ENCODE measurements at places on chromosomes 11 and 22. TPM values are rescaled to one million over a fixed set of nuclear protein-coding genes. Genes with fewer than 3 reads are reported as not detected.
A peak's percentile ranks its signal among the peaks of the same experiment; 100 is the strongest.

Gene ROBO3
- total RNA-seq: 37.7 TPM

Gene SLC25A1
- 30.6 TPM for total RNA-seq

Gene TSSK2
- not detected for total RNA-seq

Gene BEST1
- total RNA-seq: 0.83 TPM

GRCh38 chr11:116534270-116534975, 238.4 kb downstream of the BUD13 start:
- DNase-seq: peak; percentile 24
- no peaks in the 10 kb centered on the region for H3K4me1 ChIP-seq
- H3K27ac ChIP-seq: no peak overlapping the region

- no peaks in the 10 kb centered on the region for H3K4me1 ChIP-seq
- H3K27me3 ChIP-seq: no peaks in the 10 kb centered on the region
- no peak overlapping the region for H3K27ac ChIP-seq
These were observed 7.7 kb downstream of the TRPM5 start for GRCh38 chr11:2436521-2437031.

DNA sequence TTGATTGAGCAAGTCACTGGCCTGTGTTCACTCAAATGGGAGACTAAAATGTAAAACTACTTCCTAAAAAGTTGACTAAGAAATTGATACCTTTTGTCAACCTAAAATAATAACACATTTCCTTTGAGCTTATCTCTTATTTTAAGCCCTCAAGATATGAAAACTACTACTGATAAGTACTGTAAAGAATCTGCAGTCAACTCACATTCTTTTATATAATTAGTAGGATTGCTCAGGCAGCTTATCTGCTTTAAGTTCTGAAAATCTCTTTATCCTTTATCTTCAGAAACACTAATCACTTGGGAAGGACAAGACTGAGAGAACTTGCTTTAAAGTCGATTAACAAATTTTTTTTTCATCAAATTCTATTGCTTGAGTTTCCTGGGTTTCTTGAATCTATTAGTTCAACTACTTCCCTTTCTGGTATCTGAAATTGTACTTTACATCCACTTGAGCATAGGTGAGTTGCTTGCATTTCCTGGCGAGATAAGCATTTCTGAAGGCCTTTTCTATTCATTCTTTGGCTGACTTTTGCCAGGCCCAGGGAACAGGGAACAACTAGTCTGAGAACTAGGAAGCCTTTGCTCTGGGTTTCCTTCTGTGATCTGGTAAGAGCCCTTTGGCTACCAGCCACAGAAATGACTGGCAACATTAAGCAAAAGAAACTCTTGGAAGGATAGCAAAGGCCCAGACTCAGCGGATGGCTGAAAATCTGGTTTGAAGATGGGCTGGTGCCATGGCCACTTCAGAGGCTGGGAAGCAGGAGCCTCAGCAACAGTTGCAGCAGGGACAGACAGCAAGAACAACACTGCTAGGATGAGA, 19.3 kb upstream of the CSRP3 start:
- no peaks in the 10 kb centered on the region for H3K4me1 ChIP-seq
- H3K27me3 ChIP-seq: no peaks in the 10 kb centered on the region
- no peak overlapping the region for H3K27ac ChIP-seq
- DNase-seq: no peak

DNA sequence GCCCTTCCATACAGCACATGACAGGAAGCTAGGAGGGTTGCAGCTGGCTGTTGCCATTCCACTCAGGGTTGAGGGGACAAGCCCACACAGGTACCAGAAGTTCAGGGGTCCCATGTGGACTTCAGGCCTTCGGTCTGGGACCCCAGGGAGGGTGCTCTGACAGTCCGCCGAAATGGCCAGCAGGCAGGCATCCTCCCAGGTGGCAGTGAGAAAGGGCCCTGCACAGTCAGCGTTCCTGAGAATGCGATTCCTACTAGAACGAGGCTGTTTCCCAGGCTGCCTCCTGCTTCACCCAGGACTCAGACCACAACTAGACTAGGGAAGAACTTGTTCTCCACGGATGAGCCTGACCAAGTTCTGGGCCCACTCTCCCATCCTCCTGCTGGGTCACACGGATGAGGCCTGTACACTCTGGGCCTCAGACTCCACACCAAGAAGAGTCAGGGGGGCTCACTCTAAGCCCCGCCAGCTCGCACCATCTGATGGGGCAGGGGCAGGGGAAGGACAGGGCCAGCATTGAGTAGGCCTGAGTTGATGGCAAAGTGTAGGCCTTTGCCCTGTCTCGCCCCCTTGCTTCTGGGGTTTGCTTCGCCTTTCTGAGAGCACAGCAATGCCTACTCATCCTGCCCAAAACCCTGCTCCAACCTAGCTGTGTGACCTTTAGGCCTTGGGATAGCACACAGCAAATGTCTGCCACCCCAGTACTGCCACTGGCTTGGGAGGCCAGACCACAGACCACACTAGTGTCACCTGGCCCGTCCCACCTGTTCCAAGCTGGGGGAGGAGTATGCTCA, 14.0 kb downstream of the KCNQ1OT1 start:
- no peak overlapping the region for H3K27ac ChIP-seq
- no peaks in the 10 kb centered on the region for H3K27me3 ChIP-seq
- H3K4me3 ChIP-seq: no peak overlapping the region
- DNase-seq: peak; percentile 26
- peaks cover 4% of the 10 kb centered on the region for H3K4me1 ChIP-seq

- no peak overlapping the region for H3K27ac ChIP-seq
- no peaks in the 10 kb centered on the region for H3K4me1 ChIP-seq
- no peak for DNase-seq
- H3K36me3 ChIP-seq: peaks cover 40% of the 10 kb centered on the region
- H3K27me3 ChIP-seq: no peaks in the 10 kb centered on the region
These were observed 4.5 kb downstream of the GSTP1 start for GRCh38 chr11:67588136-67588503.

Gene DDIAS
- 0.16 TPM for total RNA-seq

- no peak overlapping the region for H3K4me3 ChIP-seq
- H3K27me3 ChIP-seq: no peaks in the 10 kb centered on the region
- H3K4me1 ChIP-seq: no peaks in the 10 kb centered on the region
- H3K27ac ChIP-seq: no peak overlapping the region
These were observed 164.0 kb upstream of the SYT13 start for GRCh38 chr11:45450189-45450588.

DNA sequence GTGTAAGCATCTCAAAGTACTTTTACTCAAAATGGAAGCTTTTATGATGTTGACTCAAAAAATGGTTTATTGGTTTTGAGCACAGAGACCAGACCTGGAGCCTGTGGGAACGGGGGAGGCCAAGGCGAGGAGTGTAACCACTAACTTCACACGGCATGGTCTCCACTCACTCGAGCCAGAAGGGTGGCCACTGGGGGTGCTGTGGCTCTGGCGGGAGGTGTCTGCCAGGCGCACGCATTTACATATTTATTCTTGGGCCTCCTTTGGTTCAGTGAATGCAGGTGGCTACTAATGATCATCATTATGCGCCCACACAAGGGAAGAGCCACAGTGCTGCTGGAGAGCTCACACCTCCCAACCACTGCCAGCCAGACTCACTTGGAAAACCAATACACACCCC, 64.6 kb downstream of the FLRT1 start:
- H3K27ac ChIP-seq: peak overlapping the region; percentile 26
- no peak overlapping the region for H3K4me3 ChIP-seq
- H3K36me3 ChIP-seq: no peaks in the 10 kb centered on the region
- no peaks in the 10 kb centered on the region for H3K27me3 ChIP-seq
- peaks cover 31% of the 10 kb centered on the region for H3K4me1 ChIP-seq

DNA sequence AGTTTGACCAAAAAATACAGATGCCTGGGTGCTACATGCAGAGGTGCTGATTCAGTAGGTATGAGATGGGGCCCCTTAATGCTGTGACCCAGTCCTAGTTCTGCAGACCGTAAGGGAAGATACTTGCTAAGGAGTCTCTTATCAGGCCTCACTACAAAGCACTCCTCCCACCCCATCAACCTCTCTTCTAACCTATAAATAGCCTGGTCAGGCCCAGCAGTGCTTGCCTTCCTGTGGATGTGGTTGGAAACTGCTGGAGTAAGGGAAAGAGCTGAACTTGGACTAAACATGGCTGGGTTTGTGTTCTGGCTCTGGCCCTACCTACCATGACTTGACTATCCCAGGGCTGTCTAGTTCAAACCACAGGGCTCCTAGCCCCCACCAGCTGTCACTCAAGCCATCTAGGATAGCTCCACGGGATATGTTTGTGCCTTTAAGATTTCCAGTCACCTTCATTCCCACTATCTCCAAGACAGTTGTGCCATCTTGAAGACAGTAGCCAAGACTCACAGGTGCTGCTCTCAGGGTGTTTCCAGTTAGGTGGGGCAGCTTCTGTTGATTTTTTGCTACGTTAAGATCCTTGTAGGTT, 9.5 kb upstream of the DKK3 start:
- H3K27me3 ChIP-seq: no peaks in the 10 kb centered on the region
- H3K36me3 ChIP-seq: no peaks in the 10 kb centered on the region
- no peak overlapping the region for H3K27ac ChIP-seq
- H3K4me3 ChIP-seq: no peak overlapping the region
- no peak for DNase-seq

DNA sequence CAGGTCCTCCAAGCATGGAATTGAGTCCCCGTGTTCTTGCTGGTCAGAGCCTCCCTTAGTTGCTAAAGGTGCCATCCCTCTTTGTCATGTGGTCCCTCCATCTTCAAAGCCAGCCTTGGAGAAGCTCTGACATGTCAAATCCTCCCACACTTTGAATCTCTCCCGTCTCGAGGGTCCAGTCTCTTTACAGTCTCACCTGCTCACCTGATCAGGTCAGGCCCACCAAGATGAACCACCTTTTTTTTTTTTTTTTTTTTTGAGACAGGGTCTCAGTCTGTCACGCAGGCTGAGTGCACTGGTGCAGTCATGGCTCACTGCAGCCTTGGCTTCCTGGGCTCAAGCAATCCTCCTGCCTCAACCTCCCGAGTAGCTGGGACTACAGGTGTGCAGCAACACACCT, 100.3 kb upstream of the PRR5 start:
- no peaks in the 10 kb centered on the region for H3K4me1 ChIP-seq
- no peaks in the 10 kb centered on the region for H3K36me3 ChIP-seq
- H3K27ac ChIP-seq: no peak overlapping the region
- H3K4me3 ChIP-seq: no peak overlapping the region
- no peaks in the 10 kb centered on the region for H3K27me3 ChIP-seq

DNA sequence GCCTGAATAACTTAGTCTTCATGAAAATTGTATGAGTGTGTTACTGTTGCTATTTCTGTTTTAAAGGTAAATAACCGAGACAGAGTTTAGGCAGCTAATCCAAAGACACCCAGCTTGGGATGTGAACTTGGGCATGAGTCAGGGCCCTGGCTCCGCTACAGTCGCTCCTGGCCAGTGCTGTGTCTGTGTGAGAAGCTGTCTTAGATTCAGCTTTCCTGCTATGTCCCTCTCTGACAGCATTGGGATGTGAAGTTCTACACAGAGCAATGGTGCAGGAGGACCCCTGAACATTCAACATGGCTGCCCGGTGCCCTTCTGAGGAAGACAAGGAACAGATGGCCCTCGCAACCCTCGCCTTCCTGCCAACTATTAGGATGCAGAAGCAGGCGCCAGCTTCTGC, 49.4 kb downstream of the GALNT18 start:
- H3K27me3 ChIP-seq: no peaks in the 10 kb centered on the region
- peak; percentile 66 for DNase-seq
- no peaks in the 10 kb centered on the region for H3K4me1 ChIP-seq
- H3K36me3 ChIP-seq: no peaks in the 10 kb centered on the region
- H3K27ac ChIP-seq: peak overlapping the region; percentile 88
- H3K4me3 ChIP-seq: no peak overlapping the region

Gene OR6T1
- not detected for total RNA-seq

DNA sequence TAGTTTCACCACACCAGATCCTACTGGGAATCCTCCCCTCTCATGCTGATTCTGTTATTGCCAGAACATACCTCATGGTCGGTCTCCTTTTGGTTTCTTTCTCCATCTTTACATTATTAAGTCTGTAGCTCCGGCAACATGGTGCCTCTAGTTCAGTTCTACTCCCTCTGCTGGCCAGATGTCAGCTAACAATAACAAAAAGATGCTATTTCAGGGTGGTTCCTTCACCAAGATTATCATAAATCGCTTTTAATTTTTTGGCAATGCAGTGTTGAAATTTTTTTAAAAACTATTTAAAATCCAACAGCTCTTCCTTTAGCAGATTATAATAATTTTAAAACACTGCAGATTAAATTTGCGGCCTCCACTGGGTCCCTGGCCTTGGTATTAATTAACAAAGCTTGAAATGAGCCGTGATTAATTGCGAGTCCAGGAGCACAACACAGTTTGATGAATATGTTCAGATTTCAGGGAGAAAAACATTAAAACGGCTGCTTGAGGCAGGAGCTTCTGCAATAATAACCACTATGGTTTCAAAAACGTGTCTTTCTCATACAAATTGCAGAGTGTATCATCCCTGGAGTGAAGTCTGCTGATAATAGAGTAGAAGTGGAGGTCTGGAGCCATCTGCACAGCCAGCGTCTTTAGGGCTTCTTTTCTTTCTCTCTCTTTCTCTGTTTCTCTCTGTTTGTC, 492.9 kb upstream of the KIRREL3 start:
- no peaks in the 10 kb centered on the region for H3K36me3 ChIP-seq
- no peak overlapping the region for H3K4me3 ChIP-seq
- DNase-seq: no peak
- no peaks in the 10 kb centered on the region for H3K27me3 ChIP-seq
- no peaks in the 10 kb centered on the region for H3K4me1 ChIP-seq

DNA sequence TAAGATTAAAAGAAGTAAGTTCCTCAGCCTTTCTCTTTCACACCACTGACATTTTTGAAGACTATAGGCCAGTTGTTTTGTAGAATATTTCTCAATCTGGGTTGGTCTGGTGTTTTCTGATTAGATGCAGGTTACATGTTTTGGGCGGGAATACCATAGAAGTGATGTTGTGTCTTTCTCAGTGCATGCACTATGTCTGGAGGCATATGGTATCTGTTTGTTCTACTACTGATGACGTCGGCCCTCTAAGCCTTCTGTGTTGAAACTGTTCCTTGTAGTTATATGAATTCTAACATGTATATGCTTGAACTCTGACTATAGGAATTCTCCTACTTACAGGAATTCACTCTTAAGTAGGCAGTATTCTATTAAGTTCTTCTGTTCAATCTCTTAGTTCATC, 21.6 kb downstream of the ZFTA start:
- no peak overlapping the region for H3K4me3 ChIP-seq
- H3K4me1 ChIP-seq: no peaks in the 10 kb centered on the region
- peaks cover 12% of the 10 kb centered on the region for H3K36me3 ChIP-seq
- H3K27ac ChIP-seq: no peak overlapping the region
- DNase-seq: no peak

DNA sequence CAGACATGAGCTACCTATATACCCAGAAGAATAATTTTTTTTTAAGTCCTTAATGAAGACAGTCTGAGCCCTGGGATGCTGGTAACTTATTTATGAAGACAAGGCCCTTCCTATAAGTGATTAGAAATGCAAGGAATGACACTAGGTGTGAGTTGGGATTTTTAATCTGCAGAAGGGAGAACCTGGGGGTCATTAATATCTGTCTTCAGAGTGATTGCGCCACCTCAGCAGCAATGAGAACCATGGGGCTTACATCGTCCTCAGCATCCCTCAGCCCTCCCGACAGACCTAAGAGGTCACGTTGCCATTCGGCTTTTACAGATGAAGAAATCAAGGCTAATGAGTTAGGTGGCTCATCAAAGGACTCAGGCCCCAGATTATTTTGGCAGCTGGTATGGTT, 55.6 kb downstream of the MCM5 start:
- DNase-seq: no peak
- H3K27ac ChIP-seq: no peak overlapping the region
- no peaks in the 10 kb centered on the region for H3K36me3 ChIP-seq
- no peak overlapping the region for H3K4me3 ChIP-seq
- H3K4me1 ChIP-seq: no peaks in the 10 kb centered on the region
- no peaks in the 10 kb centered on the region for H3K27me3 ChIP-seq
